ENCODE measurements at places on chromosomes 2 and 18. TPM values are rescaled to one million over a fixed set of nuclear protein-coding genes. Genes with fewer than 3 reads are reported as not detected.

DSG4 gene
- total RNA-seq: not detected

PLCD4 gene
- total RNA-seq: 41.8 TPM

FAM237A gene
- total RNA-seq: not detected

CAVIN2 gene
- total RNA-seq: 34.9 TPM

UGT1A10 gene
- total RNA-seq: not detected

RAX gene
- not detected for total RNA-seq

CXCR2 gene
- total RNA-seq: 0.04 TPM

SERPINB11 gene
- not detected for total RNA-seq

Measured in muscle of leg (tissue), 16 donors.